ENCODE measurements at places on chromosomes 13 and 19. TPM values are rescaled to one million over a fixed set of nuclear protein-coding genes. Genes with fewer than 3 reads are reported as not detected.

Gene TTYH1
- 0.81 TPM for total RNA-seq

Gene EFNB2
- total RNA-seq = 0.81 TPM

Gene LILRB3
- total RNA-seq = 1.1 TPM

Gene TMEM59L
- total RNA-seq = not detected

Gene THSD1
- total RNA-seq = 1.1 TPM

Gene ZNF823
- 4.8 TPM for total RNA-seq

Gene FFAR3
- total RNA-seq = 0.54 TPM

Gene PODNL1
- under 0.01 TPM for total RNA-seq

Gene PBX4
- 4.8 TPM for total RNA-seq

Gene HPN
- total RNA-seq = under 0.01 TPM

Gene SLC25A41
- total RNA-seq = not detected

Gene SERP2
- total RNA-seq = 0.54 TPM

Gene RNF17
- not detected for total RNA-seq

Gene DPF1
- total RNA-seq = 6.5 TPM

Gene DACT3
- under 0.01 TPM for total RNA-seq

Gene SSBP4
- total RNA-seq = 82.1 TPM

Gene GTF3A
- total RNA-seq = 164 TPM

Gene PEX11G
- total RNA-seq = 4.8 TPM

Gene CYP2A7
- total RNA-seq = not detected

Gene SERPINE3
- total RNA-seq = under 0.01 TPM

Gene CGB8
- total RNA-seq = not detected

Gene CD70
- 0.27 TPM for total RNA-seq

Gene VSTM2B
- not detected for total RNA-seq

Gene CBLC
- 0.54 TPM for total RNA-seq

Gene ZNF730
- 1.3 TPM for total RNA-seq

Gene PROZ
- total RNA-seq = not detected

Gene PRSS57
- total RNA-seq = 829 TPM

Gene ZBTB32
- total RNA-seq = under 0.01 TPM

Gene ZNF260
- 5.7 TPM for total RNA-seq

Gene RFX1
- 20.2 TPM for total RNA-seq

Gene KRTDAP
- not detected for total RNA-seq

Gene VAV1
- total RNA-seq = 77.0 TPM

Gene DDX49
- 92.9 TPM for total RNA-seq

Gene NLRP7
- not detected for total RNA-seq

Gene SUGT1
- 12.9 TPM for total RNA-seq

Gene PLA2G4C
- 1.9 TPM for total RNA-seq

Gene LILRA1
- total RNA-seq = 2.7 TPM

Gene GPC6
- 0.54 TPM for total RNA-seq

Gene GRAMD1A
- total RNA-seq = 57.4 TPM

Gene ERICH4
- under 0.01 TPM for total RNA-seq

Gene PTPRS
- total RNA-seq = 21.5 TPM

Gene CD33
- 9.2 TPM for total RNA-seq

Gene TNNT1
- not detected for total RNA-seq

Gene PTPRH
- under 0.01 TPM for total RNA-seq

Gene ICAM5
- total RNA-seq = 10.8 TPM

Gene APOC1
- 3.0 TPM for total RNA-seq

Gene ZNF28
- 10.5 TPM for total RNA-seq

Gene R3HDM4
- total RNA-seq = 122 TPM

Gene ZNF613
- 3.5 TPM for total RNA-seq

Gene DACH1
- total RNA-seq = 16.4 TPM

Gene PDX1
- total RNA-seq = not detected

Gene HCST
- total RNA-seq = 63.3 TPM

Gene PNMA8A
- 7.3 TPM for total RNA-seq

Gene SPACA6
- total RNA-seq = 1.3 TPM

Gene RASIP1
- 0.54 TPM for total RNA-seq

Gene KASH5
- total RNA-seq = 0.27 TPM

Data from hematopoietic multipotent progenitor cell (in vitro differentiated cells).